ENCODE measurements at places on chromosomes 4 and X.
A peak's percentile ranks its signal among the peaks of the same experiment; 100 is the strongest.

DNA sequence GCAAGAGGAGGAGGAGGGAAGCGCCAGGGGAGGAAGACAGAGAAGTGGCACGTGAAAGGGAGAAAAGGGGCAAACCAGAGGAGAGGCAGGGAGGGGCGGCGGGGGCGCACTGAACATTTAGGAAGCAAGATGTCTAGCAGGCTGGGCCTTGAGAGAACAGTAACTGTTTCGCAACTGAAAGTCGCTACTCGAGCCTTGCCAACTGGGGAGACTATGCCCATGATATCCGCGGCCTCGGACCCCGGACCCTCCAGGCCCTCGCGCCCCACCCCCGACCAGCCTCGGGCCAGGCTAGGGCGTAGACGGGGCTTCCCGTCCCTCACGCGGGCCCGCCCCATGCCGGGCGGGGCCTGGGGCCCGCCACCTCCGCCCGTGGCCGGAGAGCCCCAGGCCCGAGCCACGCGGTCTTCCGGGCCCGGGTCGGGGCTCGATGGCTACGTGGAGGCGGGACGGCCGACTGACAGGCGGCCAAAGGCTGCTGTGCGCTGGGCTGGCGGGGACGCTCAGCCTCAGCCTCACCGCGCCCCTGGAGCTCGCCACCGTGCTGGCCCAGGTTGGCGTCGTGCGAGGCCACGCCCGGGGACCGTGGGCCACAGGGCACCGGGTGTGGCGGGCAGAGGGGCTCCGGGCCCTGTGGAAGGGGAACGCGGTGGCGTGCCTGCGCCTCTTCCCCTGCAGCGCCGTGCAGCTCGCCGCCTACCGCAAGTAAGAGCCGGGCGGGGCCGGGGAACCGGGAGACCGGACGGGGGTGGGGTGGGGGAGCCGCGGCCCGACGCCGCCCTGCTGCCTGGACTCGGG is at the start of gene SLC25A43:
Gene SLC25A43, plus strand, starts transcription at position 363 of the 798 bp plus-strand sequence. Its CDS starts 68 bp downstream, at position 431.
- DNase-seq = no peak

DNA sequence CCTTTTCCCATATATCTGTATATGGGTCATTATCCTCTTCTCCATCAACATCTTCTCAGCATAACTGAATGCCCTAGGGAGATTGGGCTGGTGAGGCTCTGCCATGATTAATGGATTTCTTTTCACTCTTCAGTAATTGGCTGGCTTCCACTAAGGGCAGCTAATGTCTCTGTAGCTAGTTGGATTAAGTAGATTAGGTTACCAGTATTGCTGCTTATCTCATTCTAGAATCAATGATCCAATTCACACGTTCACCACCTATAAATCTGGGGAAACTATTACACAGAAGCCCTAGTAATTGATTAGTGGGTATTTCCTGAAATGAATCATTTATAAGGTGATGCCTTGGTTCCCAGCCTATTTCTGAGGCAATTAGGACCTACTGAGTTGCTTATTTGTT is 94.8 kb downstream of the KDR start:
- DNase-seq = no peak

DNA sequence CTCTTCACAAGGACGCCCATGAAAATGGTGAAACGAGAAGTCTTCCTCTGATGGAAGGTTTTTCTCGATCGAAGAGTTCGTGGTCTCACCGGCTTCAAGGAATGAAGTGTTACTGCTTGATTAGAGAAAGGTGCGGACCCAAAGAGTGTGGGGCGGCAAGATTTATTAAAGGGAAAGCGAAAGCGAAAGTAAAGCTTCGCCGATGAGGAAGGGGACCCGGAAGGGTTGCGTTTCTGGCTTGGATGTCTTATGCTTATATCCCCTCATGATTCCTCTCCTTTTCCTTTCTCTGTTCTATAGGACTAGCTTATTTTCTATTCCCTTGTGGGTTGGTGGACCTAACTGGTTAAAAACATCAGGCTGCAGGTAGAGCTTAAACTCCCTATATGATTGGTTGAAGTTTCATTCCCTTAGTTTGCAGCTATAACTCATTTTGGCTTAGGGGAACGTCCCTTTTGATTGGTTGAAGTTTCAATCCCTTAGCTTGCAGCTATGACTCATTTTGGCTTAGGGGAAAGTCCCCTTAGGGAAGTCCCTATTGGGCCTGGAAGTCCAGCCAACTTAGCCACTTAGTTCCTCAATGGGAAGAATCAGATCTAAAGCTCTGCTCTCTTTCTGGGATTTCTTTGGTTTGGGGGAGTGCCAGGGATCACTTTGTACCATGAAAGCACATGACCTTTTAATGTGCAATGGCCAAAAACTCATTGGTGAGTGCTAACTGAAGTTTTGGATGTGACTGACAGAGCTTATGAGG is 1025.0 kb upstream of the PCDH10 start:
- DNase-seq = no peak

DNA sequence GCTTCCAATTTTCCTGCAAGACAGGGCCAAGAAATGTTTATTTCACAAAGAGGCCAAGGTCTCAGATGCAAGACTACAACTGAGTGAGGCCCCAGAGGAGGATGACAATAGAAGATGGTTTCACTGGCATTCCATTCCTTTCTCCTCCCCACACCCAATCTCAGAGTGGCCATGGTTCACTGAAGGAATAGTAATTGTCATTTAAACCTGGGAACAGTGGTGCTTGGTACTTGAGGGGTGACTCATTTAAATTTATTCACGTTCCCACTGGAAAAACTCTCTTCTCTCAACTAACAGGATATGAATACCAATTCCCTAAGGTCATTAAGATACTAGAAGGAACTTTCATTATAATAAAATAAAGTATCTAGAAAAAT is 35.3 kb upstream of the CXCL8 start:
- DNase-seq = no peak

- DNase-seq = no peak
Measured at GRCh38 chrX:41935832-41936231, 12.5 kb upstream of the CASK start.

DNA sequence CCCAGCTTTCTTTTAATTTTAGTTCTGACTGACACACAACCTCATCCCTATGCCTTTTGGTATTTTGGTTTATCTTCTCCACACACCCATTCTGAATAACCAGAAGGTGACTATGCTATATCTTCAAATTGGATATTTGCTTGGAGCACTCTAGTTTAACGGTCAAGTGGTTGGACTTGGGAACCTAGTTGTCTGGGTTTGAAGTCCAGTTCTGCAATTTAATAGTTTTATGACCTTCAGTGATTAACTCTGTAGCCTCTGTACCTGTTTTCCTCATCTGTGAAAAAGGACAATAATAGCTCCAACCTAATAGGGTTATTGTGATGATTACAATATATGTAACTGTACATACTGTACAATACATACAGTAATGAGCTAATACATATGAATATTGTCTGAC is 20.0 kb downstream of the PPM1K start:
- DNase-seq = no peak

GRCh38 chr4:38921151-38921550 is 53.5 kb downstream of the FAM114A1 start:
- DNase-seq = no peak

GRCh38 chr4:83217721-83218522 is 66.7 kb downstream of the COQ2 start:
- no peak for DNase-seq

DNA sequence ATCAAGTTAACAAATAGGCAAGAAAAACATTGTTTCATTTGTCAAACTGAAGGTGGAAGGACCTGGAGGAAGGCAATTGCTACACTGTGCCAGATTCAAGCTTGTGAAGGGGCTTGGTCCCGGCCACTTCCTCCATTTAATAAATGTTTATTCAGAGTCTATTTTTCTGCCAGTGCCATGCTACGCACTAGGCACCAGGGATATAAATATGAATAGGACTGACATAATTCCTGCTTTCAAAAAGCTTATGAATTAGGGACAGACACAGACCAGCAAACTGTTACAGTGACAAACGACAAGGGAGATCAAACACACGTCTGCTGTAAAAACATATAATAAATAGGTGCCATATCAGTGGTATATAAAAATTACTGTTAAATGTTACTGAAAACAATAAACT is 571 bp downstream of the TLR6 start:
- DNase-seq = no peak

DNA sequence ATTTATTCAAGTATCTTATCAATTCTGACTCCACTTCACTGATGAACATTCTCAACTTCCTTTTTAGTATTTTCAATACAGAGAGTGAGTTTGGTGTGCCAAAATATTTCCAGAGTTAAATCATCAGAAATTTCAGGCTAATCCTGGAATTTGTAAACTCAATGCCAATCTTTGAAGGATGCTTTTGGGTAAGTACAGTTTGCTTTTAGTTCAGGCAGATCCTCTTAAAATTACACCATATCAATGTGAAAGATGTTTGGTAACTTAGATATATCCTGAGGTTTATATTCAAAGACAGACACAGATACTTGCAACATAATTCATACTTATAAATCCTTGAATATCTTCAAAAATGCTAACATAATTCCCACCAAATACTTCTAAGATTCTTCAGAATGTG is 76.0 kb upstream of the FAM47B start:
- no peak for DNase-seq

DNA sequence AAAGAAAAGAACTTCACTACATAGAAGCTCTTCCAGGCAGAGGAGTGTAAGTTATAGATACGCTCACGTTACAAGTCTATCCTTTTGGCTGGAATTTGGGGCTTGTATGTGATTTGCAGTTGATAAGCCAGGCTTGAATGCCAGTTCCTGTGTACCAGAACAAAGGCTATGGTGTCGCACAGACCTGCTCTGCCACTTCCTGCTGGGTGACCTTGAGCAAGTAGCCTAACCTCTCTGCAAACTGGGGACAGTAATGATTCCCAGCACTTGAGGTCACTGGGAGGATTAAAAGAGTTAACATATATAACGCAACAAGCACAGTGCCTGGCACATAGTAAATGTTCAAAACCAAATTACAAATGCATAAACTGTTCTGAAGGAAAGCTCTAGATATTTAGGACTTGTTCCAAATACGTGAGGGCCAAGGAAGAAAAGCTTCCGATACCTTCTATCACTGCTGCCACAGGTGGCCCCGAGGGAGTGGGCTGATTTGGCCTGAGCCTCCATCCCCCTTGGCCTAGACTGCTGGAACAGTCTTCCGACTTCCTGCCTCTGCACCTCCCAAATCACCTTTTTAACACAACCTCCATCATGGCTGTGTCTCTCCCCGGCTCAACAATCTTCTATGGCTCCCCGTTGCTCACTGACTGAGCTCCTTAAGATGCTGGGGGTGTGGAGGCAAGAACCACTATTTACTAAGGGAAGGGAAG is 1.3 kb upstream of the SOWAHD start:
- no peak for DNase-seq

GRCh38 chrX:67044029-67044653 is 405.3 kb upstream of the EDA2R start:
- no peak for DNase-seq

- no peak for DNase-seq
Measured at GRCh38 chr4:51894059-51894645, 51.2 kb downstream of the DCUN1D4 start.

- no peak for DNase-seq
Measured at GRCh38 chr4:101910786-101911373, 120.3 kb downstream of the BANK1 start.

DNA sequence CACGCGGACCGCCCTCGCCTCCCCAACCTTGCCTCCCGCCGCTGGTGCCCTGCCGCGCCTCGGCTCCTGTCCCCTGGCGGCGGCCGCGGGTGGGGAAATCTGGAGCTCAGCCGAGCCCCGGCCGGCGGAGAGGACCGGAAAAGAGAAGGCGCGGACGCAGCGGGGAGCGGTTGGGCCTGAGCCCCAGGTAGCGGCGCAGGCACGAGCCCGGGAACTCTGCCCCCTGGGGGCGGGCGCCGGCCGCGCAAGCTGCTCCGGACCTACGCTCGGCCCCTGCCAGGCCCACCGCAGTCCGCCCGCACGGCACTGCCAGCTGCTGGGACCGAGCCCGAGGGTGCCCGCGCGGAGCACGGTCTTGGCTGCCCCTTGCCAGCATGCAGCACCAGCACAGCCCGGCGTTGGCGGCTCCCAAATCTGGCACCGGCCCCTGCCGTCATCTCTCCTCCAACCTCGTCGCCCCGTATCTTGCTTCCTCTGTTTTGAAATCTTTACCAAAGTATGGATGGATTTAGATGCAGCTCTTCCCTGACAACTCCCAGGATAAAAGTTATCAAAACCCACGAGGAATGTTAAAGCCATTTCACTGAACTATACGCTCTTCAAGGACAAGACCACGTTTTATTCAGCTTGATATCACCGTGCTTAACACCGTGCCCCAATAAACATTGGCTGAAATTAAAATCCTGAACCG is at the start of gene PRSS12:
Gene PRSS12, minus strand, starts transcription at position 161 of the 691 bp plus-strand sequence. CDS start 283 bp downstream, outside the sequence.
- DNase-seq = peak; percentile 32

- no peak for DNase-seq
Measured at GRCh38 chr4:165118256-165118909, 5.7 kb upstream of the TMEM192 start.

DNA sequence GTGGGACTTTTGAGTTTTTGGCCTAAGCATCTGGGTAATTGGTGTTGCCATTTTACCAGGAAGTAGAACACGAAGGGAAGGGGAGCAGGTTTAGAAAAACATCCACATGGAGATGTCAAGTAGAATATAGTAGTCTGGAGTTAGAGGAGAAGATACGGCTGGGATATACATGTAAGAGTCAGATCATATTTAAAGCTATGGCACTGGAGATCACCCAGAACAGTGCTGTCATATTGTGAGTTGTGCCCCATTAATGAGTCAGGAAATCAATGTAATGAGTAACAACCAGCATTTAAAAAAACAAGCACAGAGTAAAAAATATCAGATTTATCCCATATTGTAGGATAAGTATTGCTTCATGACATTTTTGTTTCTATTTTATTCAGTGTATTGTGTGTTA is 4.2 kb downstream of the GSTCD start:
- no peak for DNase-seq

- DNase-seq = no peak
Measured at GRCh38 chrX:150081076-150081475, 142.8 kb upstream of the EOLA2 start.

- DNase-seq = no peak
Measured at GRCh38 chrX:7889680-7890079, 37.5 kb downstream of the PNPLA4 start.

GRCh38 chr4:42078184-42078801 is 74.2 kb downstream of the BEND4 start:
- no peak for DNase-seq

DNA sequence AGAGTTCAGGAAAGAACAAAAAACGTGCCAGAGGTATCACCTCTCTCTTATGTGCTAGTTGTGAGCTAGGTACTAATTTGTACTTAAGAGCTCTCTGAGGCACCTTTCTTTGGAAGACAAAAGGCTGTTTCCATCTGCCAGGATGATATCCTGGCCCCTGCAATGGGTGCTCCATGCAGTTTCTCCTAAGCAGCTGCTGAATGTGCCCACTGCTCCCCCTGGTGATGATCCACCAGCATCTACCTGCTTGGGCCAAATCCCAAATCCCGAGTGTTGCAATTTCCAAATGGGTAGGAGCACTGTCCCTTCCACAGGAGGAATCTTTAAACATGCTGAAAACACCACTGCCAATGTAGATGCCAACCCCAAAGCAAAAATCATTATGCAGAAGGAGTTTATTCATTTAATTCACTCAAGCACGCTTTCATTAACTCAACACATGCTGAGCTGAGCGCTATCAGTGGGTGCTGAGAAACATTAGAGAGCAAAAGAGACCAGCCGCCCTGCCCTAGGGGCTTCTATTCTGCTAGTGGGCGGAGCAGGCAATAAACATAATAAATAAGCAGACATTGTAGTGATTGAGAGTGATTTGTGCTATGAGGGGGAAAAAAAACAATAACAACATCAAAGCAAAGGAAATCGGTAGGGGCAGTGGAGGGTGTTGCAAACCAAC is 69.6 kb upstream of the C4orf50 start:
- DNase-seq = no peak

Measured in stimulated activated CD4-positive, alpha-beta T cell treated with anti-CD3 and anti-CD28 coated beads, Interleukin-1b, Interleukin-23, amount 100 ng/mL, for 1 hour (primary cell).